ENCODE measurements at places on chromosomes 1 and 21.

DNA sequence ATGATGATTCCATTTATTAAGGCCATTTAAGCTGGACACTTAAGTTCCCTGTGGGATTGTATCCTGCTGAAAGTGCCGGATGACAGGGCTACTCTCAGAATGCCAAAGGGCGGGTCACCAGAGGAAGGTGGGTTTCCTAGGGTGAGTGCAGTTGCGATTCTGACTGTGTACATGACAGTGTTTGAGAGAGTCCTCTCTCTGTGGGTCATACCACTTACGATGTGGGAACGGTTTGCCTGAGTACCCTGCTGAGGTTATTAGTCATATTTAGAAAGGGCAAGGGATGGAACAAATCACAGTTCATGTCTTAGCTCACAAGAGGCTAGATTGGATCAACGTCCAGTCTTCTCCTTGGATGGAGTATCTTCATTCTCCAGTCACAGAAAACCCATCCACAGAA lies 461.9 kb downstream of the CAMTA1 start:
- DNase-seq, result no peak

- DNase-seq, result no peak
Measured at GRCh38 chr1:24964811-24965570, 34.9 kb upstream of the RUNX3 start.

- DNase-seq, result no peak
Measured at GRCh38 chr1:204920511-204920910, 49.8 kb downstream of the NFASC start.

DNA sequence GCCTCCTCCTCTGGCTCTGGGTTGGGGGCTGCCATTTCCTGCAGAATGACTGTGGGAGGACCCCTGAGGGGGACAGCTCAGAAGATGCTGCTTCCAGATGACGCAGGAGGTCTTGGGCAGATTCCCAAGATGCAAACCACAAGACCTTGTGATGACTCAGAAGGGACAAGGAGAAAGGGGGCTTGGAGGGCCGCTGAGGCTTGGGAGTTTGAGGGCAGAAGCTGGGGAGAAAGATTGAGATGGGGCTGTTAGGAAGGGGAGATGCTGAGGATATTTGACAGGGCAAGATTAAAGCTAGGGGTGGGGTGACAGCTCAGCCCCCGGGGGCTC lies 7.5 kb downstream of the PTPRU start:
- no peak for DNase-seq

DNA sequence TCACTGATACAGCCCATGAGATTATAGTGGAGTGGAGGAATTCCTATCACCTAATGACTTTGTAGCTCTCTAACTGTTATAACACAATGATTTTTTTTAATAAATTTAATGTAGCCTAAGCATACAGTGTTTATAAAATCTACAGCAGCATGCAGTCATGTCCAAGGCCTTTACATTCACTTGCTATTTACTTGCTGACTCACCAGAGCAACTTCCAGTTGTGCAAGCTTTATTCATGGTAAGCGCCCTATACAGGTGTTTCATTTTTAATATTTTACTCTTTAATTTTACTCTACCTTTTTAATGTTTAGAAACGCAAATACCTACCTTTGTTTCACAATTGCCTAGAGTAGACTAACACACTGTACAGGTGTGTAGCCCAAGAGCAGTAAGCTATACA lies 1652.2 kb downstream of the BRINP3 start:
- DNase-seq, result no peak

DNA sequence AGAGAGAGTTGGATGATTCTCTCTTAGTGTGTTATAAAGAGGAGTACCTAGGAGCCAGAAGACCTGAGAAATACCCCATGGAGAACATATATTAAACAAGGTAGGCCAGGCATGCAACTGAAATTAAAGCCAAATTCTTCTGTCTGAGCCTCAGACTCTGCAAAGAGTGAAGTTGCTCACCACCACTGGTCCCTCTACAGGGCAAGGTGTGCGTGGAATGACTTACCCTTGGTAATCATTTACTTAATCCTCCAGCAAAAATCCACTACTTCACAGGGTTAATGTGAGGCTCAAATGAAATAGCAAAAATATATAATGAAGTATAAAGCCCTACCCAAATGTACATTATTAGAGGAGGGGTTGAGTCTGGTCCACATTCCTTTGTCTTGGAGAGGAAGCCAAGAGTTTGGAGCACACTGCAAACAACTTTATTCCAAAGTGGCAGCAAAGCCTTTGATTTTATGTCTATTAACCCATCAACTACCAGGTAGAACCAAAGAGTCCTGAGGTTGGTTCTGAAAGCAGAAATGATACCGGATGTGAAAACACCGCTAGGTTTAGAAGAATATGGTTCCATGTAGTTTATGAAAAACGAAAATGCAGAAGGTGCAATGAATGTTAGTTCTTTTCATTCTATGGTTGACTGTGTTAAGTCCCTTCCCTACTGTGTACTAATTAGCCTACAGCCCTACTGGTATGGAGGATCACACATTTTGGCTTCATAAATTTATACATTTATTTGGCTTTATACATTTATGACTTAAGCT lies 8.5 kb downstream of the SSR2 start:
- DNase-seq, result no peak
